Activated naive CD4-positive, alpha-beta T cell treated with anti-CD3 and anti-CD28 coated beads, Interleukin-2, amount 50 U/mL, for 72 hours (primary cell): ENCODE measurements at places on chromosomes 3 and 15.
A peak's percentile ranks its signal among the peaks of the same experiment; 100 is the strongest.

GRCh38 chr15:81473177-81473576 is 99.2 kb upstream of the TMC3 start:
- no peak for DNase-seq

- DNase-seq = no peak
Observed at GRCh38 chr3:142022381-142022780, 127.0 kb downstream of the TFDP2 start.

GRCh38 chr3:65922441-65922840 is 116.3 kb downstream of the MAGI1 start:
- DNase-seq = no peak

DNA sequence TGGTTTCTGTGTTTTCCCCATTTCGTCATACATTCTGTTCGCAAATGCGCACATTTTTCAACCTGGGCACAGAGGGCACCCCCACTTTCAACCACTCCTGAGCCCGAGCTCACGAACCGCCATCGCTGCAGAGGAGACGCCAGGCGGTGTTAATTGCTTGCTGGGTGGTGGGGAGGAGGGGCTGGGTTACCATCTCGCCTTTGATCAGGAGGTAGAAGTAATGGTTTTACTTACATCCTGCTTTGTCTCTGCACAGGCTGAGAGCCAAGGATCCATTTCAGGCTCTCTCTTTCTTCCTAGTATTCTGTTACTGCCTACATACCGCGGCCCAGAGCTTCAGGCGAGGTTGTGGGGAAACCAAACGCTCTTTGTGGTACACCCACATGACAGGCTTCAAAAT is 177.3 kb upstream of the WNT5A start:
- no peak for DNase-seq

GRCh38 chr3:51397392-51397791 is 6.3 kb downstream of the RBM15B start:
- no peak for DNase-seq

- DNase-seq = no peak
Observed at GRCh38 chr15:79193103-79193502, 89.4 kb upstream of the ANKRD34C start.

GRCh38 chr3:29537889-29538609 is 257.2 kb downstream of the RBMS3 start:
- no peak for DNase-seq

DNA sequence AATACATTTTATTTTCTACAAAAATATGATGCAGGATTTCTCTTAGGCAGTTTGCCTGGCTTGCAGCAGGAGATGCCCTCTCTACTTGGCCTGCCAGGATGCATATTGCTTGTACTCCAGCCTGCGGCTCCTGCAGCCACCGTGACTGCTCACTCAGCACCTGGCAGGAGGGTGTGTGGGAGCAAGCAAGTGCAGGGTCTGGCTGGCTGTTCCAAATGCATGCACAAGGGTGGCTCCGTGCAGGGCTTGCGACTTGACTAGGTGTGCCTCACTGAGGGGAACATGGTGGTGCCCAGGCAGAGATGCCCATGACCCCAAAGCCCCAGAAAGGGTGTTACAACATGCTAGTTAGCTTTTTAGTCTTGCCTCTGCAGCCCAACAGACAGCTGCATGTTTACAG is 1240.2 kb upstream of the ALCAM start:
- DNase-seq = no peak

DNA sequence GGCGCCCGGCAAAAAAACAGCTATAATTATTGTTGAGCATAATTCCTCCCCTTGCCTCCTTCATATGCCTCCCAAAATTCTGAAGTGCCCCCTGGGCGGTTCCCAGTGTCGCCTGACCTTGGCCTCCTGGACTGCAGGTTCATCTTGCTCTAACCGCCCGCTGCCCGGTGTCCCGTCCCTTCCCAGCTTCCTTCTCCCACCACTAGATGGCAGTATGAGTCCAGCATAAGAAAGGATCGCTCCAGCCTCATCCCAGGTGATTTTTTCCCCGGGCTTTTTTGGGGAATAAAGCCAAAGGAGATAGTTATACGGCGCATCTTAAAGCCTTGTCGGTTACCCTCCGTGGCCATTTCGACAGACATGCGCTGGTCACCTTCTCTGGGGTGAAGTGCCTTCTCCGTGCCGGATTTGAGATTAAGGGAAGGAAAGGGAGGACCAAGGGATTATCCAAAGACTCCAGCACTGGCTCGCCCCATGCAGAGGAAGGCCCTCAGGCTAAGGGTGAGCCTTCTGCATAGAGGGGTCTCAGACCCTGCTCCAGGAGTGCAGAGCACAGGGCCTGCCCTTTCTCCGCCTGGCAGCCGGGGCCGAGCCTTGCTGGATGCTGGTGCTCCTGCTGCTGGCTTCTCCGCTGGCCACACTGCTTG is 45.8 kb upstream of the TRA2B start:
- DNase-seq = peak; percentile 68

GRCh38 chr3:134666466-134666865 is 15.6 kb upstream of the KY start:
- no peak for DNase-seq

- DNase-seq = no peak
Observed at GRCh38 chr3:177578488-177578887, 381.2 kb upstream of the TBL1XR1 start.

- DNase-seq = no peak
Observed at GRCh38 chr3:185250653-185251052, 3.2 kb downstream of the EHHADH start.

DNA sequence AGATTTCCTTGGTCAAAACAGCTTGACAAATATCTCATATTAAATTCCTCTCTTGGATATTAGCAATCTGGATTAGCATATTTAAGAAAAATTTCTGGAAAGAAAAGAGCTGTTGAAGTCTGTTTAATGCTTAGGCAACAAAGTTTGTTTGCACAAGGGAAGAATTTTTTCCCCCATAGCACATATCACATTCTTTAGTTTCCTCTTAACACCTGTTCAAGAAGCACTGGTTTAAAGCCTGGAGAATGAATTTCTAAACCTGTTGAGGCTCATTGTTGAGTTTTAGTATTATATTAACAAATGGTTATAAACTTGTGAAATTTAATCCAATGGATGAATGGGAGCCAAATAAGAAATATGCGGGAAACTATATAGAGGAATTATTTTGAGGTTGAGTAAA is 41.5 kb downstream of the NLGN1 start:
- DNase-seq = no peak

GRCh38 chr3:94098452-94098851 is 35.6 kb downstream of the NSUN3 start:
- DNase-seq = no peak

DNA sequence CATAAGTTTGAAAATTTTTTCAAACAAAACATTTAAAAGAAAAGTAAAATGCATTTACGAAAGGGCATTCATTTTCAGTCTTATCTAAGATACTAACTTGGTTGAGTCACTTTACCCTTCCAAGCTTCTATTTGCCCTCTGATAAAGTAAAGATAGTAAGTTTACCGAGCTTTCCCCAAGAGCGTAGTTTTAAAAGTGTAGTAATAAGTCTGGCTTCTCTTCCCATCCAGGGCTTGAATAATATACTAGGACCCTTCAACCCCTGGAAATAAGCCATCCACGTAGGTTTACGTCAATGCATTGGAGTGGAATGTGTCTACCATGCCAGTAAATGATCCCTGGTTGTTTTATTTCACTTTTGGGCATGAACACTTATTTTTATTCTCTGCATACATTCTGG is 608.3 kb downstream of the NTRK3 start:
- DNase-seq = no peak
